Right kidney (tissue), 9 donors: ENCODE measurements at places on chromosomes 16 and 17.

DNA sequence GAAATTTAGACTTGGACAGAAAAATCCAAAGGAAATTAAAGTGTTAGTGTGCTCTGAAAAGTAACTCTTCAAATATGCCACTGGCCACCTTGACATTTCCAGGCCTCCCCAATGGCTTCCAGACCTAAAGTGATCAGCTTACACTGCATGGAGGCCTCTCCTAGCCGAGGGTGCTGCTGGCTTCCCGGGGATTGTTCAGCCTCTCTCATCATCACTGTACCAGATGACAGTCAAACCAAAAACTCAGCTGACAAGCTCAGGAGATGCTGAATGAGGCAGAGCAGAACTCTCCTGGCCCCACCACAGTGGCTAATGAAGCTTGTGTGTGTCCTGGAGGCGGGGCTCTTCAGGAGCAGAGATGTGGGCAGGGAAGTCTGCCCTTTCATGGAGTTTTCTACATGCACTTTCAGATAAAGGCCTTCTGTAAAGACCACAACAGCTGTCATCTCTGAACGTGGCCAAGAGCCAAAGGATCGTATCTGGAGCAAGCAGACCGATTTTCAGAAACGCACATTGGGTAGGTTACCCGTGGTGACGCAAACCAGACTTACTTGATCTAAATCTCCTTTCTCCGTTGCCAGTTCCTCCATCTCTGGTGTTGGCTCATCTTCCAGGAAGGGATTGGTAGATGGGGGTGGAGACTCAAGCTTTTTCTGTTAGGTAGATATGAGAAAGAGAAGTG, 113.3 kb downstream of the VPS53 start:
- DNase-seq = peak; percentile 26

GRCh38 chr16:66961065-66961744, at the start of gene CES3:
Gene CES3, plus strand, starts transcription at chr16:66961266. Its CDS starts 42 bp downstream, at chr16:66961308.
- DNase-seq = peak; percentile 48

DNA sequence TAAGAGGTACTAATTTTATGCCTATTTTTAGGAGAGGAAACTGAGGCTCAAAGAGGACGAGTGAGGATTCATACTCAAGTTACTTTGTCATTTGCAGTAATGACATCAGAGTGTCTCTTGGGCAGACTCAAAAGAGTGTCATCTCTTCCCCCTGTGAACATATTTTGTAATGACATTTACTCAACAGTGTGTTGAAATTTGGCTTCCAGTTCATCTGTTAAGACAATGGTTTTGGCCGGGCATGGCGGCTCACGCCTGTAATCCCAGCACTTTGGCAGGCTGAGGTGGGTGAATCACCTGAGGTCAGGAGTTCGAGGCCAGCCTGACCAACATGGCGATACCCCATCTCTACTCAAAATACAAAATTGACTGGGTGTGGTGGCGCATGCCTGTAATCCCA, 28.9 kb downstream of the WFDC1 start:
- DNase-seq = no peak

DNA sequence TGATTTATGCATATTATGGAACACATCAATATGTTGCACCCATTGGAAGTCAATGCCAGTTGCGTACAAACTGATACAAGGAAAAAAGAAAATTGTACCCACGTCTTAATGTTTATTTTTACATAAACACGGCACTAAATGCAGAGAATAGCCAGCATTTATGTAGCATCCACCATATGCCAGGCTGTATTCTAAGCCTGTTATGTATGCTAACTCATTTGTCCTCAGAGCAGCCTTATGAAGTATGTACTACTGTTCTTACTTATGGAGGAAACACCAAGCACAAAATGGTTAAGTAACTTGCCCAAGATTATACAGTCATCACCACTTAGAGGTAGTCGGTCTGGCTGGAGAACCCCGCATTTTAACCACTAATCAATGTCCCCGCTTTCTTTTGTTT, 837.9 kb upstream of the RBFOX1 start:
- DNase-seq = no peak

GRCh38 chr16:67659675-67660563, at the start of gene ACD:
Gene ACD, minus strand, starts transcription at chr16:67660260. Its CDS starts 40 bp downstream, at chr16:67660220.
- peak; percentile 94 for DNase-seq

DNA sequence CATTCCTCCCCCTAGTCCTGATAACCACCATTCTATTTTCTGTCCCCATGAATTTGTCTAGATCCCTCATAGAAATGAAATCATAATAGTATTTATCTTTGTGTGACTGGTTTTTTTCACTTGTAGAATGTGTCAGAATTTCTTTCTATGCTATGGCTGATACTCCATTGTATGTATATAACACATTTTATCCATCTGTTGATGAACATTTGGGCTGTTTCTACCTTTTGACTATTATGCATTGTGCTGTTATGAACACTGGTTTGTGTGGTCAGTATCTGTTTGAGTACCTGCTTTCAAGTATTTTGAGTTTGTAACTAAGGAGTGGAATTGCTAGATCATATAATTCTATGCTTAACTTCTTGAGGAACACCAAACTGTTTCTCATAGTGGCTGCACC, 16.0 kb upstream of the DRG2 start:
- no peak for DNase-seq

GRCh38 chr16:27515874-27516353, 33.8 kb downstream of the GTF3C1 start:
- no peak for DNase-seq

- DNase-seq = no peak
Observed at GRCh38 chr17:63918305-63918704, 334 bp downstream of the GH1 start.

DNA sequence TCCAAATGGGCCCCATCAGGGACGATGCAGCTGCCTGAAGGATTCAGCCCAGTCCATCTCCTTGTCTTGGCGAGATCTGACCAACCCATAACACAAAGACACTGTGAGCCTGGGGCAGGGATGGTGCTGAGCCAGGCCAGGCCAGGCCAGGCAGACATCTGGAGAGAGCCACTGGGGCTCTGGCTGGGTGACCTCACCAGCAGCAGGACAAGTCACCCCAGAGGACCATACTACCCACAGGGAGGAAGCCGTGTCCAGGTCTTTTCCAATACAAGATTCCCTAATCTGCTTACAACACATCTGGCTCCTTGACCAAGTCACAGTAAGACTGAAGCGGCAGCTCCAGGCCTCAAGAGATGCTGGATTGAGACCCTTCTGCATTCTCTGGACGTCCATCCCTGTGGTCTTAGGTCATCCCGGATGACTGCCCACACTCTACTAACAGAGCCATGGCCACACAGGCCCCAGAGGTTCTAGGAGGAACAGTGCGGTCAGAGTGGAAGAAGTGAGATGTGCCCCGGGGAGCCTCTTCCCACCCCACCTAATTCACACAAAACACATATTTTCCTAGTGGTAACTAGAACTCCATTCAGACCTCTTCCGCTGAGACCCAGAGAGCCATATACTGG, 81.8 kb upstream of the RCVRN start:
- DNase-seq = no peak

DNA sequence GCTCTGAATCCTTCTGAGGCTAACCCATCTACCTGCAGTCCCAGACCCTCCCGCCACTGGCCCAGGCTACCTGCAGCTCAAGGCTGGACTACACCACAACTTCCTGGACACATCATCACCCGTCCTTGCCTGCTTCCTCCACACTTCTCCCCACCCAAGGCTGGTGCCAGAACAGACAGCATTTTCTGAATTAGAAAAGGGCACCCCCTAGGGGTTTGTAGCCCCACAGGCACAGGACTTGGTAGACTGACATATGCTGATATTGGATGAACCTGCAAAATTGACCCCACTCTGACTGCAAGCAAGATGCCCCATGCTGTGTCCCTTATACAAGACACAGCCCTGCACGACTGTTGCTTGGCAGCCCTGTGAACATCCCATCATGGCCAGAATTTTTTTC, 271.5 kb upstream of the C16orf82 start:
- no peak for DNase-seq

- DNase-seq = no peak
Observed at GRCh38 chr16:80294172-80294571, 246.6 kb upstream of the DYNLRB2 start.

- DNase-seq = no peak
Observed at GRCh38 chr17:17401271-17401781, 75.5 kb upstream of the MED9 start.

- DNase-seq = no peak
Observed at GRCh38 chr17:64385187-64386083, 5.2 kb downstream of the PECAM1 start.
